Activated T-cell treated with anti-CD3 and anti-CD28 coated beads, Interleukin-2, amount 50 U/mL, for 4 hours (primary cell): ENCODE measurements at places on chromosomes 13 and 19. TPM values are rescaled to one million over a fixed set of nuclear protein-coding genes. Genes with fewer than 3 reads are reported as not detected.

The SWSAP1 gene
- 3.1 TPM for total RNA-seq

DNA sequence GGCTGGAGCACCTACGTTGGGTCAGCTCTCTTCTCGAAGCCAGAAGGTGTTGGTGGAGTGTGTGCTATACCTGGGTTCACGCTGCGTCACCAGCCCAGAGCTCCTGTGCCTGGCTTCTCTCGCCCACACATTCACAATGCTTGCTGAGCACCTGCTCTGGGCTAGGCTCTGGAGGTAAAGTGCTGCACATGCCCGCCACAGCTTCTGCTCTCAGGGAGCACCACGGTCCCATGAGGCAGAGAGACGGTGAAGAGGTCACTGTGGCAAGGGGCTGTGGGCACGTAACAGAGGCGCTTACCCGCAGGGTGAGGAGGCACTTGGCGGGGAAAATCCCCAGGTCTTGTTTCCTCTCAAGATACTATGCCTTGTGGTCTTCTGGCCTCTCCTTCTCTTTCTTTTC lies 174.2 kb downstream of the TEX29 start:
- DNase-seq = no peak

- DNase-seq = no peak
Measured at GRCh38 chr19:35525873-35526272, 2.2 kb downstream of the SBSN start.

GRCh38 chr13:51336746-51337145 lies 2.7 kb upstream of the SERPINE3 start:
- DNase-seq = no peak

GRCh38 chr13:83007226-83007625 lies 875.0 kb downstream of the SLITRK1 start:
- no peak for DNase-seq

- DNase-seq = no peak
Measured at GRCh38 chr19:39299404-39299803, 3.2 kb downstream of the IFNL1 start.
